Stimulated activated CD8-positive, alpha-beta memory T cell treated with anti-CD3 and anti-CD28 coated beads, Interleukin-4, amount 100 ng/mL, for 1 hour (primary cell): ENCODE measurements at places on chromosomes 2 and 18.

- DNase-seq, result no peak
Observed at GRCh38 chr18:59274533-59274928, 1.3 kb upstream of the RAX start.

DNA sequence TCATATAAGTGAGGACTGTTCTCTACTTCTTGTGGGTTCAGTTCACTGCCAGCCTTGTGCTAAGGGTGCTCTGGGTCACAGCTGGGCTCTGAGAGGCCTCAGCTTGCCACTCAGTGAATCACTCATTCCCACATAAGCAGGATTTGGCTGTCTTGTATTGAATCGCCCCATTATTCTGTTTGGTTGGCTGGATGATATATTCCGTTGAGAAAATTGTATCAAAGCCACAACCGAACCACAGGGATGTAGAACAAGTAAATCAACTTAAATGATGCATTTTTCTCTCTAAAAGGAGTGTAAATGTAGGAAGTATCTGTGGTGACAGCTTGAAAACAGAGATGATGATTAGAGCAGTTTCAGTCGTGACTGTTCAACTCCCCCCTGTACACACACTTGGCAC, 39.6 kb downstream of the TTC39C start:
- DNase-seq, result no peak

DNA sequence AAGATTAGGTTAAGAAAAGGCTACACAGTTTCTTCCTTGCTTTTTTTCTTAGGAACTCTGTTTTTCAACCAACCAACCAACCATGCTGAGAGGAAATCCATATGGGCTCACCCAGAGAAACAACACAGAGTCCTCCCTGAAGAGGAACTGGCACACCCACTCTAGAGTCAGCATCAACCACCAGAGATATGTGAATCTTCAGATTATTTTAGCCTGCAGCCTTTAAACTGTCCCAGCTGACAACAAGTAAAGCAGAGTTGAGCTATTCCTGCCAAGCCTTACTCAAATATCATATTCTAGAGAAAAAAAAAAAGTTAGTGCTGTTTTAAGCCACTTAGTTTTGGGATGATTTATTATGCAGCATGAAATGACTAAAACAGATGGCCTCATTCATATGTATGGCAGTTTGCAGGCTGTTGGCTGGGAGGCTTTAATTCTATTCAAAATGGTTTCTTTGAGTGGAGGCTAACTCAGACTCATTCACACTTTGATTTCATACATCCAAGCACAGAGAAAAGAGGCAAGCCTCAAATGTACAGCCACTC, 1637.7 kb upstream of the LRRTM1 start:
- no peak for DNase-seq

- no peak for DNase-seq
Observed at GRCh38 chr2:127623388-127624319, 22.3 kb upstream of the GPR17 start.

DNA sequence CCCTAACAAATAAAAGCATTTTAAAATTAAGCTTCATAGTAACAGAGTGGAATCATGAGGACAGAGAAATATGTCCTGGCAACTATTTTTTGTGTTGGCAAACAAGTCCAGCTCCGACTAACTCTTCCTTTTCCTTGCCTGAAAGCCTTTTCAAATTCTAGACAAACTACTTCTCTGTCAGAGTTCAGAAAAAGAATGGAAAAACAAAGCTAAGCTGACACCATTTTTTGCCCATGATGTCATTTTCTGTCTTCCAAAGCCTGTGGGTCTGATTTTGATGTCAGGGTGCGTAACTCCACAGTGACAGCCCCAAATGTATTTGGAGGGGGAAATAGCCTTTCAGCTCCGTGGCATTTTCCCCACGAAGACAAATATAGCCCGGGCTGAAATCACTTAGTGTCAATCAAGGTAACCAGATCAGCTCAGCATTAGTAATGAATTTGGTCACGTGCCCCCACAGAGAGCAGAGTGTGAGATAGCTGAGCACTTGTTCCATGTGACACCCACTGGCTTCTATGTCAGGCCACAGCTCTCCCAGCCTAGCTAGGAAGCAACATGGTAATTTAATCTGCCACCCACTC, 233.0 kb upstream of the SIX2 start:
- no peak for DNase-seq

DNA sequence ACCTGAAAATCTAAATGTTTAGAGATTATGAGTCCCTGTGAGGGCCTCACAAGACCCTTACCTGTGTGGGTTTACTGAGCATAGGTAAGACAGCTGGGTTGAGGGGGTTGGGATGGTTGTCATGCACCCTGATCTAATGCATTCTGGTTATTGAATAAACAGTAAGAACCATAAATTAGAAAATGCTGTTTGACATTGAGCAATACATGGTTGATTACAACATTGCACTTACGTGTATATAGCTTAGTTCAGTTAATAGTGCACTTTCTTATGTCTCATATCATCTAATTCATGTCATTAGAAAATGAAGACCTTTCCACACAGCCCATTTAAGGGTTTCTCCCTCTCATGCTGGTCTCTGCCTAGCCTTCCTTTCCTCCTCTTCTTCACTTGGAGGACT, 253.5 kb upstream of the ATP5MC3 start:
- DNase-seq, result no peak

- DNase-seq, result no peak
Observed at GRCh38 chr2:105308382-105309146, 21.0 kb downstream of the TGFBRAP1 start.

GRCh38 chr18:74213429-74213828, 65.1 kb downstream of the TIMM21 start:
- no peak for DNase-seq

DNA sequence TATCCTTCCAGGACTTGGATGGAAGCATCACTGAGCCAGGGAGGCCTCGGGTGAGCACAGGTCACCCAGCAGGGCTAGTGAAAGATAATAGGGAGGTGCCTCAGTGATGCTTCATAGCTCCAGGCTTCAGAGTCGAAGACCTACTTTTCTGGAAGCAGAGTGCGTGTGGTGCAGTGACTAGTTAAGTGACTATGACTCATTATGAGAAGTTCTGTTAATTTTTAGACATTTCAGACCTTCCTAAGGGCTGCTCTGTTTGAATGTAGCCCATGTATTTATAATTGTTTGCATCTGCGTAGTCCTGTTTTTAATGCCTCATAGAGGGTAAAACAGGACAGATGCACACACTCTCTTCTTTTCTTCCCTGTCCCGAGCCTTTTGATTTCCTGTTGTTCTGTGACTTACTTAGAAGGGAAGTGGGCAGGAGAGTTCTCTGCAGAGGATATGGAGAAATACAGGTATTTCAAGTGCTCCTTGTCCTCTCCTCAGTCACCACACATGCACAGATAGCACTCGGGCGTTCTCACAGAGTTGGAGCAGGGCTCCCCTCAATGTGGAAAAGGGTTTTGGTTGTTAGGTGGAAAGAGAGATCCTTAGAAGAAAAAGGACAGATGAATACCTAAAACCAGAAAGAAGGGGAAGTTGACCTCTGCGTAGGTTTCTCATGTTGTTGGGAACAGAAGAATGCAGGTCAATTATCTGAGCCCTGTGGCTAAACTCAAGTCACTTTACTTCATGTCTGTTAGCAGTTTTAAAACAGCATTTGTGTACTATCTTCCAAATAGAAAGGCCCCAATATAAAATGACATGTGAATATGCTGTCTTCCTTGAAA, 34.7 kb downstream of the RALB start:
- DNase-seq, result no peak
